ENCODE measurements at places on chromosomes 3 and 15.

DNA sequence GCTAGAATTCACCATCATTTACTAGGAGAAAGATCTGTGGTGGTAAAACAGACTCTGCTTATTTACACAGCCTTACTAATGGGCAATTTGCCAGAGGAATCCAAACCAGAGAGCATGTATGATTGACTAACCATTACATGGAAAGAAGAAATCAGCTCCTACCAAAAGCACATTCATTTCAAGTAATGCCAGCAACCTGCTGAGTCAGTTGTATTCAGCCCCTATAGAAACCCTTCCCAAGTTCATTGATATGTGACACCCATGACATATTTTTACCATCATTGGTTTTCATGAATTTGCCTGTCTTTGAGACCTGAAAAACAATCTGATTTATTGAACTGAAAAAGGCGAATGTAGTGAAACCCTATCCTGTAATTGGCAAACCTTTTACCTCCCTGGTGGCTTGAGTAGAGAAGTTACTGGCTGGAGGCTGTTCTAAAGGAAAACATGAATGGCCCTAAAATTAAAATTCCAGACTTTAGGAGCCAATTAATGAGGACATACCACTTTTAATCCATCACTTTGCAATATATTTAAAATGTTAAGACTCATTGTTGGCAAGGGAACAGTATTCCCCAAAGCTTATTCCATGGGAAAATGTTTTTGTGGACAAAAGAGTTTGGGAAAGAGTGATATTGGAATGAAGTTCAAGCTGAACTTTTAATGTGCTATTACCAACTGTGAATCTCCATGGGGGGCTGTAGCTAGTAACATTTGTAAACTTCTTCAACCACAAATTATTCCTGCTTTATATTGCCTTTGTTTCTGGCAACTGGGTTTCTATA is 542.9 kb downstream of the FHIT start:
- peak; percentile 24 for DNase-seq

DNA sequence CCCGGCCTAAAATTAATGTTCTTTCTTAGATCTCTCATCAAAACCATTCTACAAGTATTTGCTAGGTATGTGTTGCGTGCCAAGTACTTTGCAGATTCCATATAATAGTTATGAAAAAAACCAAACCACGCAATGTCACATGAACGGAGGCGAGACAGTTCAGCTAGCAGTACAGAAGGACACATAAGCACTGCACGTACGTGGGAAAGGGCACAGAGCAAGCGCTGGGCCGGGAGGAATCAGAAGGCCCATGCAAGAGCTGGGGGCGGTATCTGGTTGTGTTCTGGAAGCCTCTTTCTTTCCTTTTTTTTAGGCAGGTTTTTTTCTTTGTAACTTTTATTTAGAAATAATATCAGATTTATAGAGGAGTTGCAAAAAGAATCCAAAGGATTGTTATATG is 11.3 kb downstream of the PDIA5 start:
- no peak for DNase-seq

- peak; percentile 39 for DNase-seq
Measured at GRCh38 chr3:179098388-179099077, 26.9 kb upstream of the ZMAT3 start.

DNA sequence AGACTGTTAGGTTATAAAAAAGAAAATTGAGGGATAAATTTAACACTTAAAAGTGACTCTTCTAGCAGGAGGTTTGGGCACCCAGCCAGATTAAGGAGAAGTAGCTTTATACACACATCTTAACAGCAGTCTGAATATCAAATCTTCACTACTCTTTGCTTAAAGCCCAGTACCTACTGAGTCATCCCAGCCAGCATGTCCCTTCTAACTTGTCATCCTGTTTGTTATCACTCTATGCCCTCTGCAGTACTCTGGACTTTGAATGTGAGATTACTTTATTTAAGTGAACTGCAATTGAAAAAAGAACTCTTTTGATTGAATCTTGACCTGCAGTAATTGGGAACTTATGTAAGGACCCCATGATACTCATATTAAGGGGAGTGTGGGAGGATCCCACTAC is 77.6 kb downstream of the FHIT start:
- DNase-seq = no peak

DNA sequence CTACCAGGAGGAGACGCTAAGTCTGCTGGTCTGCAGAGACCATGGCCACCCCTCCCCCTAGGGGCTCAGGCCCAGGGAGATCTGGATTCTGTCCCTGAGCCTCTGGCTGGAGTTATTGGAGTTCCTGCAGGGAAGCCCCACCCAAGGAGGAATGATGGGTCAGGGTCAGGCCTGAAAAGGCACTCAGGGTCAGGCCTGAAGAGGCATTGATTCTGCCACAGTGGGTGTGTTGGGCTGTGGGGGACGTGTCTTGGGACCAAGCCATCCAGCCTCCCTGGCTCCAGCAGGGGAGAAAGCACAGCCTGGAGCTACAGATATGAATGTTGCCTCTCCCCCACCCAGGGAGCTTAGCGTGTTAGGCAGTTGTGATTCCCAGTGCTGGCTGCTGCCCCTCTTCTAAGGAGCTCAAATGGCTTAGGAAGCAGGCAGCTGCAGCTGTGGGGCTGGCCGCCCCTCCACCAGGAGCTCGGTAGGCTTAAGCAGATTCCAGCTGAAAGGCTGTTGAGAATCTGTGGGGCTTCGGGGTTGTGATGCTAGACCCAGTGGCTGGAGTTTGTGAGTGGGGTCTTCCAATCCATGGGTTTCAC is 176.7 kb downstream of the CHL1 start:
- DNase-seq = no peak

DNA sequence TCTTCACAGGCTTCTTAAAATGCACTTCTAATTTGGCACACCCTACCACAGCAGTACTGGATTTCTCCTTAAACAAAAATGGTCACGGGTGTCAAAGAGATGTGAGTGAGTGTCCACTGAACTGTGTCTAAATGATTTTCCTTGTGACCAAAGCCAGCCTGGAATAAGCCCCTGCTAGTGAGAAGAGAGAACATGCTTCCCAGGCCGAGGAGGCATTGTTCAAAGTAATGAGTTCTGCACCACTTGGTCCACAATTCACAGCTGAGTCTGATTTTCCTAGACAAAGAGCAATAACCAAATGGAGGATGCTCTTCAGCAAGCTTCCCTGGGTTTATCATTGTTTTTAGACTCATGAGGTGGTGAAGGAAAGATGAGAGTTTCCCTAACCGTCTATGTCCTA is 3.8 kb downstream of the PLCH1 start:
- DNase-seq = no peak
